ENCODE measurements at places on chromosomes 16 and 17. TPM values are rescaled to one million over a fixed set of nuclear protein-coding genes. Genes with fewer than 3 reads are reported as not detected.
A peak's percentile ranks its signal among the peaks of the same experiment; 100 is the strongest.

DNA sequence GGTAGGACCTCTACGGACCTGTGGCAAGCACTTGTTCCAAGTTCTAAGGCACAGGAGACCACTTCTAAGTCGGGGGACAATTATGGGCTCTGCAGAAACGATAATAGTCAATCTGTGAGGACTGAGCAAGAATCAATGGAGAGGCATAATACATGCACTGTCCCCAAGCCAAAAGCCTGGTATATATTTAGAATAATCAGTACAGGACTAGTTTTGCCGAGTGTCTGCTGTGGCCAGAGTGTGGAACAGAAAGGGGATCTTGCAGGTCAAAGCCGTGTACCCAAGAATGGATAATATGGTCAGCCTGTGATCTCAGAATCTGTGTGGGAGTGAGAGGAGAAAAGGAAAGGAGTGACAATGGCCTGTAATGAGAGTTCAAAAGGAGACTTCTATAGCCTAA lies 80.2 kb upstream of the GNAO1 start:
- H3K27ac ChIP-seq = no peak overlapping the region
- DNase-seq = no peak
- no peak overlapping the region for H3K4me3 ChIP-seq
- H3K4me1 ChIP-seq = no peaks in the 10 kb centered on the region
- H3K36me3 ChIP-seq = no peaks in the 10 kb centered on the region

DNA sequence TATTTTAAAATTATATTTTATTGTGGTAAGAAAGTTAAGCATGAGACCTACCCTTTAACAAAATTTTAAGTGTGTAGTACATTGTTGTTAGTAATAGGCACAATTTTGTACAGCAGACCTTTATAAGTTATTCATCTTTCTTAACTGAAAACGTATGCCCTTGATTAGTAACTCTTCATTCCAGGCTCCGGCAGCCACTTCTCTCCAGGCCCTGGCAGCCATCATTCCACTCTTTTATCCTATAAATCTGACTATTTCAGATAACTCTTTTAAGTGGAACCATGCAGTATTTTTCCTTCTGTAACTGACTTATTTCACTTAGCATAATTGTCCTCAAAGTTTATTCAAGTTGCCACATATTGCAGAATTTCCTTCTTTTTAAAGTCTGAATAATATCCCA lies 348.2 kb downstream of the CDH11 start:
- no peaks in the 10 kb centered on the region for H3K4me1 ChIP-seq
- DNase-seq = no peak
- no peaks in the 10 kb centered on the region for H3K27me3 ChIP-seq
- H3K27ac ChIP-seq = no peak overlapping the region
- H3K4me3 ChIP-seq = no peak overlapping the region
- H3K36me3 ChIP-seq = no peaks in the 10 kb centered on the region

DNA sequence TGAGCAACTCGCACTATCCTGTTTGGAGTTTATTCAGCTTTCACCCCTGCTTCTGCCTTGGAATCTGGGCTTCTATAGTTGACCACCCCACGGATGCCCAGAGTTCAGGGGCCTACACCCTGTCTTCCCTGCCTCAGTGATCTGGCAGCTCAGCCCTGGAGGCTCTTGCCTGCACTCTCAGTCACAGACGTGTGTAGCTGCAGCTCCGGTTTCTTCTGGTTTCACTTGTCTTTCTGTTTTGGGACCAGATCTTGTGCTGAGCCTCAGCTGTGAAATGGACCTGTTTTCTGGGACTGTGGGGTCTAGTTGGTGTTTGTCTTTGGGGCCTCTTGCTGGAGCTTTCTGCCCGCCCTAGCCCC lies 5.8 kb downstream of the GPT2 start:
- H3K4me1 ChIP-seq = peaks cover 7% of the 10 kb centered on the region
- no peak for DNase-seq
- H3K4me3 ChIP-seq = no peak overlapping the region
- H3K36me3 ChIP-seq = no peaks in the 10 kb centered on the region
- no peaks in the 10 kb centered on the region for H3K27me3 ChIP-seq

DNA sequence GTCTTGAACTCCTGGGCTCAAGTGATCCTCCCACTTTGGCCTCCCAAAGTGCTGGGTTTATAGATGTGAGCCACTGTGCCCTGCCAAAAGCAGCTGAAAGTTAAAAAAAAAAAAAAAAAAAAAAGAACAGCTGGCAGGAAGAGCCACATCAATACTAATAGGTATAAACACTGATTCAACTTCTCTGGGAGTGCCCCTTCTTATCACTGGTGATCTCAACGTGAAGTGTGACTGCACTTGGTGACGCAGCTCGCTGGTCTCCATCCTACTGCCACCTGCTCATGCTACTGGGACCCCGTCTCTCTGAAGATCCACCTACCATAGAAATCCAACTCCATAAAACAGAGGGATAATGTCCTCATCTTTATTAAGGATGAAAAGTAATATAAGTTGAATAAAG lies 40.8 kb downstream of the RNF157 start:
- no peaks in the 10 kb centered on the region for H3K36me3 ChIP-seq
- no peak overlapping the region for H3K27ac ChIP-seq
- no peak for DNase-seq
- H3K4me3 ChIP-seq = no peak overlapping the region
- peaks cover 23% of the 10 kb centered on the region for H3K4me1 ChIP-seq

The VPS4A gene
- 33.5 TPM for total RNA-seq

The OSGIN1 gene
- 14.5 TPM for total RNA-seq

DNA sequence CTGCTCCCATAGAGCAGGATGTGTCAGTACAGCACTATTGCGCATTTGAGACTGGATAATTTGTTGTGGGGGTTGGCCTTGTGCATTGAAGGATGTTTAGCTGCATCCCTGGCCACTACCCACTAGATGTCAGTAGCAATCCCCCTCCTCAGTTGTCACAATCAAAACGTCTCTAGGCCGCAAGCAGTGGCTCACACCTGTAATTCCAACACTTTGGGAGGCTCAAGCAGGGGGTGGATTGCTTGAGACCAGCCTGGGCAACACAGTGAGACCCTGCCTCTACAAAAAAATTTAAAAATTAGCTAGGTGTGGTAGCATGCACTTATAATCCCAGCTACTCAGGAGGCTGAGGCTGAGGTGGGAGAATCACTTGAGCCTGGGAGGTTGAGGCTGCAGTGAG lies 48.4 kb downstream of the CENPV start:
- H3K4me3 ChIP-seq = no peak overlapping the region
- DNase-seq = no peak
- H3K4me1 ChIP-seq = no peaks in the 10 kb centered on the region

GRCh38 chr17:3004150-3004801 lies 59.1 kb downstream of the OR1D5 start:
- H3K4me3 ChIP-seq = no peak overlapping the region
- no peaks in the 10 kb centered on the region for H3K36me3 ChIP-seq
- H3K27me3 ChIP-seq = no peaks in the 10 kb centered on the region
- DNase-seq = peak; percentile 100
- H3K27ac ChIP-seq = peak overlapping the region; percentile 100

DNA sequence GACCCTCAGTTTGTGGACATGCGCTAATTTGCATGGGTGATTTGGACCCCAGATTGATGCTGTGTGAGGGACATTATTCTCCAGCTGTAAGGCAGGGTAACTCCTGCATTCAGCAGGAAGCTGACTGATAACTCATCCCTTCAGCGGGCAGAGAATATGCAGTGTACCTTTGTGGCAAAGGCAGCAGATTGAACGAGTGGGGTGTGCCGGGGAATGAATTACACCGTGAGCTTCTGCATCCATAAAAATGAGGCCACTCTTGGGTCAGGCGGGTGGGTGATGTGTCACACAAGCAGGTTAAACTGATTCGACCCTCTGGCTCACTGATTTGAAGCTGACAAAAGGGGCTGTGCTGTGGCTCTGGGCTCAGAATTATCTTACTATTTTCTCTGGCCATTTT lies 128.9 kb upstream of the PMFBP1 start:
- no peaks in the 10 kb centered on the region for H3K36me3 ChIP-seq
- no peak overlapping the region for H3K4me3 ChIP-seq
- no peaks in the 10 kb centered on the region for H3K27me3 ChIP-seq
- no peak overlapping the region for H3K27ac ChIP-seq
- DNase-seq = no peak

DNA sequence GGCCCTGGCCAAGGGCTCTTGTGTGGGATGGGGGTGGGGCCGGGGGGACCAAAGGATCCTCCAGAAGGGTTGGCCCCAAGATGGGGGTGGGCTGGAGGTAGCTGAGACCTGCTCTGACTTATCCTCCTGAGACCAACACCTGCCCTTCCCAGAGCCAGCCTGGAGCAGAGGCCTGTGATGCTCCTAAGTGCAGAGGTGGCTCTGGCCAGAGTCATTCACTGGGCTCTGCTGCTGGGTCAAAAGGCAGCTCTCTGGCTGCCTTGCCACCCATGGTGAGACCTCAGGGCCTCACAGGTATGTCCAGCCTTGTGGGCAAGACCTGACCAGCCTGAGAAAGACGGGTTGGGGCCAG lies 393 bp downstream of the SERPINF2 start:
- H3K27ac ChIP-seq = no peak overlapping the region
- no peaks in the 10 kb centered on the region for H3K27me3 ChIP-seq
- no peak for DNase-seq
- peaks cover 25% of the 10 kb centered on the region for H3K4me1 ChIP-seq
- H3K36me3 ChIP-seq = no peaks in the 10 kb centered on the region

DNA sequence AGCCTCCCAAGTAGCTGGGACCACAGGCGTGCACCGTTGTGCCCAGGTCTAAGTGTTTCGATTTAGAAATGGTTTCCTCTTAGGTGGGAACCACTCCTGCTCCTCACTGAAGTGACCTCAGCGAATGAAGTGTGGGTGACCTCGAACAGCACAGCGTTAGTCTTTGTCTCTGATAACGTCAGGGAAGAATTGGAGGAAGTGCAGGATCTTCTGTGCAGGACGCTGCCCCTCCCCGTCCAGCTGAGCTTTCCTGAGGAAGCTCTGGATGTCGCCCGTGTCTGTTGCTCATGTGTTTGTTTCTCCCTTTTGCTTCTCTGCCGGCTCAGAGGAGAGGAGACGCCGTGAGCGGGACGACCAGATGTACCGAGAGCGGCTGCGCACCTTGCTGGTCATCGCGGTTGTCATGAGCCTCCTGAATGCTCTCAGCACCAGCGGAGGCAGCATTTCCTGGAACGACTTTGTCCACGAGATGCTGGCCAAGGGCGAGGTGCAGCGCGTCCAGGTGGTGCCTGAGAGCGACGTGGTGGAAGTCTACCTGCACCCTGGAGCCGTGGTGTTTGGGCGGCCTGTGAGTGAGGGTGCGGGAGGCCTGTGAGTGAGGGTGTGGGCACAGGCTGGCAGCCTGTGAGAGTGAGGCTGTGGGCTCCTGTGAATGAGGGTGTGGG lies 15.6 kb downstream of the SPG7 start:
- peak overlapping the region; percentile 31 for H3K27ac ChIP-seq
- no peaks in the 10 kb centered on the region for H3K4me1 ChIP-seq
- no peak overlapping the region for H3K4me3 ChIP-seq

The DNAAF1 gene
- total RNA-seq = 1.5 TPM

- peak overlapping the region; percentile 30 for H3K27ac ChIP-seq
- H3K27me3 ChIP-seq = no peaks in the 10 kb centered on the region
- no peak for DNase-seq
Observed at GRCh38 chr17:18156171-18156975, 27.3 kb upstream of the ALKBH5 start.

The TEKT3 gene
- total RNA-seq = 2.3 TPM

DNA sequence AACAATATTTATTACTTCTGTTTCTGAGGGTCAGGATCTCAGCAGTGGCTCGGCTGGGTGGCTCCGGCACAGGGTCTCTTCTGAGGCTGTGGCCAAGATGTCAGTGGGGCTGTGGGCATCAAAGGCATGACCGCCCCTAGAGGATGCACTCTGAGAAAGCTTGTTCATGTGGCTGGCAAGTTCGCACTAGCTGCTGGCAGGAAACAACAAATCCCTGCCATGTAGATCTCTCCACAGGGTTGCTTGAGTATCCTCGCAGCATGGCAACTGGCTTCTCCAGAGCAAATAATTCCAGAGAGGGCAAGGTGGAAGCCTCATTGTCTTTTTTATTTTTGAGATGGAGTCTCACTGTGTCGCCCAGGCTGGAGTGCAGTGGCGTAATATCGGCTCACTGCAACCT lies 12.5 kb downstream of the KCTD13 start:
- no peak overlapping the region for H3K27ac ChIP-seq
- H3K4me1 ChIP-seq = no peaks in the 10 kb centered on the region
- H3K36me3 ChIP-seq = no peaks in the 10 kb centered on the region
- H3K27me3 ChIP-seq = no peaks in the 10 kb centered on the region

GRCh38 chr16:47132308-47132707 lies 11.4 kb downstream of the NETO2 start:
- H3K36me3 ChIP-seq = no peaks in the 10 kb centered on the region
- no peaks in the 10 kb centered on the region for H3K27me3 ChIP-seq
- H3K4me3 ChIP-seq = no peak overlapping the region
- DNase-seq = no peak
- no peak overlapping the region for H3K27ac ChIP-seq

GRCh38 chr16:26717826-26718225 lies 348.9 kb upstream of the C16orf82 start:
- DNase-seq = no peak
- H3K27me3 ChIP-seq = no peaks in the 10 kb centered on the region
- H3K4me3 ChIP-seq = no peak overlapping the region
- H3K27ac ChIP-seq = no peak overlapping the region
- no peaks in the 10 kb centered on the region for H3K36me3 ChIP-seq

The NUTF2 gene
- 59.0 TPM for total RNA-seq

GRCh38 chr16:68786685-68787418 lies 49.8 kb downstream of the CDH1 start:
- DNase-seq = no peak
- H3K36me3 ChIP-seq = no peaks in the 10 kb centered on the region
- peaks cover 29% of the 10 kb centered on the region for H3K4me1 ChIP-seq
- peak overlapping the region; percentile 17 for H3K27ac ChIP-seq
- H3K27me3 ChIP-seq = no peaks in the 10 kb centered on the region

GRCh38 chr17:20092261-20092867 lies 83.2 kb downstream of the SPECC1 start:
- H3K27ac ChIP-seq = peak overlapping the region; percentile 66
- DNase-seq = no peak
- no peaks in the 10 kb centered on the region for H3K4me1 ChIP-seq
- no peaks in the 10 kb centered on the region for H3K27me3 ChIP-seq

The LRRC37A gene
- 1.2 TPM for total RNA-seq

DNA sequence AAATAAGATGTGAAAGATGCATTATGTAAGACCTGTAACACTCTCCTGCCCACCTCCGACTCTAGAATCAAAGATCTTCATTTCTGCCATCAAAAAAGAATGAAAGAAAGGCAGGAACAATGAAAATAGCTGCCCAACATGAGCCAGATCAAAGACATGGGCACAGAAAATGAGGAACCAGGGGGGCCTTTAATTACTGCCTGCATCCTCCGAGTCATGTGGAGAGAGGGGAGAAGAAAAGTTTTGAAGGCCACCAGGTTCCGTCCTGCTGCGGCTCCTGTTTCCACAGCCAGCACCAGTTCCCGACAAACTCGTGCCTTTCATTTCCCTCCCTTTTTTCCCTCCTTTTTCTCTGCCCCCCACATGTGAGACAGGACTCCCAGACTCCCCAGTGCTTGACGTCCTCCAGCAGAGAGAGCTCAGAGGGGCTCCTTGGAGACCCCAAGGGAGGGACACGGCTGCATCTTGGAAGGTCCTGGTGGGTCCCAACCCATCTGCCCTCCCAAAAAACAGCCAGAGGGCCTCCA lies 168.4 kb downstream of the ZNF423 start:
- no peaks in the 10 kb centered on the region for H3K4me1 ChIP-seq
- no peak for DNase-seq
- H3K27ac ChIP-seq = no peak overlapping the region
- H3K27me3 ChIP-seq = no peaks in the 10 kb centered on the region

GRCh38 chr17:42287977-42288802 lies at the start of gene STAT5A:
Gene STAT5A, plus strand, starts transcription at chr17:42288498. Its CDS starts 914 bp downstream, at chr17:42289412.
- no peaks in the 10 kb centered on the region for H3K27me3 ChIP-seq
- H3K36me3 ChIP-seq = no peaks in the 10 kb centered on the region
- H3K27ac ChIP-seq = peak within 1 kb of the TSS; percentile 89
- H3K4me3 ChIP-seq = peak within 1 kb of the TSS; percentile 78

Data from thyroid gland (tissue), 4 donors.